ENCODE measurements at places on chromosomes 3 and 15. TPM values are rescaled to one million over a fixed set of nuclear protein-coding genes. Genes with fewer than 3 reads are reported as not detected.

GRCh38 chr3:60268123-60268522 lies 983.1 kb downstream of the FHIT start:
- no peak for DNase-seq

DNA sequence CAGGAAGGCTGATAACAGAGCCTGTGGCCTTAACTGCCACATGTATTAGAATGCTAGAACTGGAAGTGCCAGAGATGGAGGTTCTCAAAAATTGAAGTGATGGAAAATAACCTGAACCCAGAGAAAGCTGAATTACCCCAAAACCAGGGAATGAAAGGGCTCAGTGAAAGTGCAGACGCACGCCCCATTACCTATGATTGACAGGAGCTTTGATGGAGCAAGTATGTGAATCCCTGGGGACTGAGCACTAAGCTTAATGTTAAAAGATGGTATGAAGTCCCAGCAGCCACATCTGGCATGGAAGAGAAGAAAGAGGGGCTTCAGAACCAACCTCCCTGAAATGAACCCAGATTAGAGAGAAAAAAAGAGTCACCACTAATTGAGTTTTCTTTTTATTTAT lies 118.4 kb upstream of the FHIT start:
- no peak for DNase-seq

GRCh38 chr3:130779031-130779430 lies 32.4 kb upstream of the PIK3R4 start:
- DNase-seq: no peak

GRCh38 chr3:9695345-9695744 lies 8.3 kb upstream of the CPNE9 start:
- DNase-seq: no peak

- DNase-seq: no peak
Measured at GRCh38 chr3:131526801-131527347, 24.1 kb upstream of the MRPL3 start.

- no peak for DNase-seq
Measured at GRCh38 chr3:24296441-24297205, 198.0 kb downstream of the THRB start.

- DNase-seq: no peak
Measured at GRCh38 chr3:23575697-23576096, 230.1 kb upstream of the UBE2E1 start.

DNA sequence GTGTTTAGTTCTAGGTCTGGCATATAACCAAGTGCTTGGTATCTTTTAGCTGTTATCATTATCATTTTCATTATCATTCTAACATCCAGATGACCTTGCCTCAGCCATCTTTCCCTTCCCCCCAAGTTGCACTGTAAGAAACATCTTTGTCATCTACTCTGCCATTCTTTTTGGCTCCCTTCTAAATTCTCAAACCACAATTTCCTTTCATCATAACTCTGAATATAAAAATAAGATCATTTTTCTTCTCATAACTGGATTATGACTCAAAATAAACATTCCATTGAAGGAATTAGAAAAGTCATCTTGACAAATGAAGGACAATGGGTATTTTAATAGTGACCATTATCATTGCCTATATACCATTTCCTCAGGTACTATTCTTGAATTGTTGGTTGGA lies 786.2 kb downstream of the AGBL1 start:
- DNase-seq: no peak

- DNase-seq: no peak
Measured at GRCh38 chr3:6249679-6250078, 611.2 kb upstream of the GRM7 start.

DNA sequence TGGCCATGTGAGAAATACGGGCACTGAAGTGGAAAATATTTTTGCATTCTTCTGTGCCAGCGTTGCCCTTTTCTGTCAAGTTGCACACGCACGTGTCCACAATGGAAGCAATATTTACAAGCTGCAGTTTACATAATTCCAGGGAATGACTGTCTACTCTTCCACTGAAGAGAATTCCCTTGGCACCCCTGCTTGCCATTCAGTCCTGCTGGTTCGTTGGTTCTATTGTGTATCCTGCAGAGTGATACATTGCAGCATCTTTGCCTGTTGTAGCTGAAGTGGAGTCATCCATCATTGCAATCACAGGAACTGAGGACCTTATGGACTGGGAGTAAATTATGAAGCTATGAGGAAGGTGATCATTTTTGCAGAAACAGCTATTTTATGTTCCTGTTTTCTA lies 759.4 kb downstream of the ROBO2 start:
- DNase-seq: no peak

- no peak for DNase-seq
Measured at GRCh38 chr15:90962021-90962420, 7.3 kb downstream of the RCCD1 start.

DNA sequence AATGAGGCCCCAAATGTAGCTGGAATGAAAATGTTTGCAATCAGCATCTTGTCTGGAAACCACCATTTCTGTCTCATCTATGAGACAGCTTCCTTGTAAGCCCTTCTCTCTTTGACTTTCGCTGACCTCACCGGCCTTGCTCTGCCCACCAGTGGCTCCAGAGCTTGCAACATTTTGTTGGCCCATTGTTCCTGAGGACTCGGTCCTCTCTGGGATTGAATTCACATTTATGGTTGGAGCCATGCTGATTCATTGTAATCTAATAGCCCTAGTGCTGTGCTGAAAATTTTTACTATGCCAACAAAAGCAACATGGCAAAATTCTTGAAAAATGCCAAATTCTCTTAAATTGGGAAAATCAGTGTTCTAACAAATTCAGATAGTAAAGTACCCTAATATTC lies 37.2 kb downstream of the ABHD5 start:
- no peak for DNase-seq

DNA sequence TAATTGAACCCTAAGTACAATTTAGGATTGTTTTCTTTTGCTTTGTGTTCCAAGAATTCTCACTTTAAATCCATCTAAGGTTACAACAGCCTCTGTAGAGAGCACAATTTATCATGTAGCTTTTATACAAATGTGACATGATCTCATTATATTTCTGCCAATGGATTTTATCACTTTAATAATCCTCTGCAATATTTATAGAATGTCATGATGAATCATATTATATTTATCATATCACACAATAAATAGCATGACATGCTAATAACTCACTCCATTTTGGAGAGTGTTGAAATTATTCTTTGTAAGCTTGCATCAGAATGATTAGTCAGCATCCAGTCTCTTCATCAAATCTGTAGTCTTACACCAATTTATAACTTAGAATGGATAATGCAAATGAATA lies 280.6 kb upstream of the ZNF717 start:
- DNase-seq: no peak

- no peak for DNase-seq
Measured at GRCh38 chr15:39127925-39128617, 452.8 kb upstream of the THBS1 start.

GRCh38 chr3:172646439-172647015 lies 64.3 kb downstream of the NCEH1 start:
- DNase-seq: no peak

DNA sequence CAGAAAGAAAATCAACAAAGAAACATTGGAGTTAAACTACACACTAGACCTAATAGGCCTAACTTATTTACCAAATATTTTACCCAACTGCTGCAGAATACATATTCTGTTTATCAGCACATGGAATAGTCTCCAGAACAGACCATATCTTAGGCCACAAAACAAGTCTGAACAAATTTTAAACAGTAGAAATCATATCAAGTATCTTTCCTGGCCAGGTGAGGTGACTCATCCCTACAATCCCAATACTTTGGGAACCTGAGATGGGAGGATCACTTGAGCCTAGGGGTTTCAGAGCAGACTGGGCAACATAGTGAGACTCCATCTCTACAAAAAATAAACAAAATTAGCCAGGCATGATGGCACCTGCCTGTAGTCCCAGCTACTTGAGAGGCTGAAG lies 18.1 kb upstream of the KPNA4 start:
- no peak for DNase-seq

DNA sequence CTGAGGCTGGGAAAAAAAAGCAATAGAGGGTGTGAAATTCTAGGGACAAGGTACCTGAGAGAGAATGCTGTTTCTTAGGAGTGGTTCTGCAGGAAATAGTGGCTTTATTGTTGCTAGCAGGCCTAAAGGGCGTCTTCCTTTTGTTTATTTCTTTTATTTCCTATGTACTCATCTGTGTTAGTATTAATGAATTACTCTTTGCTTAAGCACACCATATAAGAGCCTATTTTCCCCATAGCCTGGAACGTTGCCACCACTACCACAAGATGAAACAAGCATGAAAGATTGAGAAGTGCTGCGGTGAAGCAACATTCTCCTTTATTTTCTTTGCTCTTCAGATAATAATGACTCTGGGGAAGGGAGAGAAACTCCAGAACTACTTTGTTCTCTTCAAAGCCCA lies 21.3 kb upstream of the GOLIM4 start:
- no peak for DNase-seq

DNA sequence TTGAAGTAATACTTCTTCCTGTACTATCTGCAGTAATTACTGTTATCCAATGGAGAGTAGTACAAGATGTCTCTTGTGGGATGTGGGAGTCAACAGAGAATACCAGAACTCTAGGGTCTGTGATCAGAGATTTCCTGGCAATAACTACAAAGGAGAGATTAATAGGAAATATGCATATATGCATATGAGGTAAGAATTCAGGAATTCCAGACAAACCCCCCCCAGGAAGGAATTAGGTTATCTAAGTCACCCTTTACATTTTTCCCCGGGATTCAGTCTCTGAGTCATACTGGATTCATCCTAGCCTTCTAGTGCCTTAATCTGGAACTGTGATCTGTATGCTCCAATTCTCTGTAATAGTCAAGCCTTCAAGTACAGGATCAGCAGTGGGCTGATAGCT lies 49.4 kb downstream of the GTF2E1 start:
- DNase-seq: no peak

DNA sequence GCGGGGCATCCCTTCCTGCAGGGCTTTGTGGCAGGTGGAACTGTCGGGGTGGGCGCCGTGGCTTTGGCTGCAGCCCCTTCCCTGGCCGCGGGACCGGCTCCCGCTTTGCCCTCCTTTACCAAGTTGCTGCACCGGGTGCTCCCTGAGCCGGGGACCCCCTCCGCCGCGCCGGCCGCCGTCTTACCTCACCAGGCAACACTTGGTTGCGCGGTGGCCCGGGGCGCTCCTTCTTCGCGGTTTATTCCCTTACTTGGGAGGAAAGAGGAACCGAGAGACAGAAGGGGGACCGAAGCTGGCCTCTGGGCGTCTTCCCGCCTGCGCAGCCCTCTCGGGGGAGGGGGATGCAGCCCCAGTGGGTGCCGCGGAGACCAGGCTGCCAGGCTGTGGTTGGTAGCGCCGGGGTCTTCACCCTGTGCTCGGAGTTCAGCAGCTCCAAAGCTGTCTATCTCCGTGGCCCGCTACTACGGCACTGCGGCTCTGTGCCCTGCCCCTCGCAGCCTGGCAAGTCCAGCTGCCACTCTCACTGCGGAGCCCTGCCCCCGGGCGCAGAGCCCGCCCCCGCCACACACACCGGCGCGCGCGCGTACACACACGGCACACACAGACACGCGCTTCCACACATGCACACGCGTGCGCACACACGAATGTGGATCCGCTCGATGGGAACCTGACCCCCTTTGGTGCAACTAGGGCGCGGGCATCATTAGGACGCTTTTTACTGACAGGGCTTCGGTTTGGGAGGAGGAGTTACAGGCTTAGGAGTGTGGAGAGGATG lies at the start of gene DGKG:
Gene DGKG (minus strand): TSS at position 473 of the 775 bp plus-strand sequence. CDS start 41,775 bp downstream, outside the sequence.
- DNase-seq: no peak

DNA sequence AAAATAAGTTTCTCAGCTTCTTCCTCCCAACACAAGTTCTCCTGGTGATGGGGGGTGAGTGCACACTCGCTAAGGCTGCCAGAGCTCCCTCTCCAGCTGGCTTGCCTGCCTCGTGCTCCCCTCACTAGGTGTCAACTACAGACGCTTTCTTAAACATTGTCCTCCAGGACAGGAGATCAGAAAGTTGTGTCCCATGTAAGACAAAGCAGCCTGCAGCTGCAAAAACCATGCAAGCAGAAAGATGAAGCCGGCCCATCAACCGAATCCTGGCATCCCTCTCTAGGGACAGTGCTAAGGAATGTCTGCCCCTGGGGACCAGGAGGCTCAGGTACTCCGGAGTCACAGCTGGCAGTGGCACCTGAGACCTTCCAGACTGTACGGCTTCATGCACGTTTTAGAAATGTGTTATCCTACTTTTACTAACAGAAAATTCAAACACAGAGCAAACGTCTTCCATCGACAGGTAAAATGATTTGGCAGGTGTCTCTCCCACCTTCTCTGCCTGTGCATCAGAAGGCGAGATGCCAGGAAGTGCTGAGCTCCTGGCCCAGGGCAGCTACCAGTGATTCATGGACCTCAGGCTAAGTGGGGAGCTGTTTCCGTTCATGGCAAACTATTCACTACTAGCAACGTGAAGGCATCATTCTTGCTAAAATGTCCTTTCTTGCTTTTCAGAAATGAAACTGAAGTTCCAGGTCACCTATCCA lies 246.1 kb downstream of the ADAMTS17 start:
- no peak for DNase-seq

GRCh38 chr3:72907131-72907711 lies 19.4 kb downstream of the GXYLT2 start:
- no peak for DNase-seq

ADAMTSL3 gene
- 3.2 TPM for total RNA-seq

LMAN1L gene
- total RNA-seq: not detected

KLHL6 gene
- 0.66 TPM for total RNA-seq

USF3 gene
- total RNA-seq: 11.5 TPM

ZIC1 gene
- not detected for total RNA-seq

CIB2 gene
- total RNA-seq: 1.7 TPM
